ENCODE measurements at places on chromosomes 2 and 18.

DNA sequence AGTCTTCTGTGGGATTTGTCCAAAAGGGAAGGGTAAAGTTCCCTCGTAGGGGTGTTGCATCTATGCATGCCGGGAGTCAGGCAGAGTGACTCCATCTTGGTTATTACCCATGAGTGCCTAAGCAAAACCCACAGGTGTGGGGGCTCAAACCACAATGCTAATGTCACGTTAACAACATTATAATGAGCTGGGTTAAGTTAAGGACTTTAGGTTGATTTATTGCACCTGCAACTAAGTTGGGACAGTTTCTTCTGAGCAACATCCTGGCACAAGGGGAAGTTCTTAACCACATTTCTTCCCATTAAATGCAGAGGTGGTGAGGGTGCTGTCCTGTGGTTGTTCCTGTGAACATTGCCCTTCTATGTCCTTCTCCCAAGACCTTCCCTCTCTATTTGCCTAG, 1596.8 kb upstream of the SLC39A10 start:
- DNase-seq = no peak

GRCh38 chr2:189540551-189540950, 40.0 kb downstream of the SLC40A1 start:
- no peak for DNase-seq

DNA sequence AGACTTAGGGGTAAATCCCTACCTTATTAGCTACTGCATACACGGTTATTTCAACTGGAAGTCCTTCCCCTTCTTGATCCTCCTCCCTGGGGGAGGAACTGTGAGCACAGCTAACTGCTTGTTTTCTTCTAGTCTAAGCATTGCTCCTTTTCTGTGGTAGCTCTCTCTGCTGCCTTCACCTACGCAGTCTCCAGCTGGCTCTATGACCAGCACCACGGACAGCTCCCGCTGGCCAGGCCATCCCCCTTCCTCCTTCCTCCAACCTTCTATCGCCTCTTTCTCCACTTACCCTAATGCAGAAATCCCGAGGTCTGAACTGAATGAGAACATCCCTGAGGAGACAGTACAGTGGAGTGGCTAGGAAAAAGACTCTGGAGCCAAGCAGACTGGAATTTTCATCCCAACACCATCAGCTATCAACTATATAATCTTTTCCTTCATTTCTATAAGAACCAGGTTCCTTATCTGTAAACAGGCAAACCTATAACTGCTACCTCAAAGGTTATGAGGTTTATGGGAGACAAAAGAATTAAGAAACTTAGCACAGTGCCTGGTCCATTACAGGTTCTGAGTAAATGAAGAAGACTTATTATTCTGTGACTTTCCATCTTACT, 4.7 kb upstream of the CFAP65 start:
- no peak for DNase-seq

GRCh38 chr2:68193787-68194372, 36.2 kb downstream of the PNO1 start:
- DNase-seq = no peak

DNA sequence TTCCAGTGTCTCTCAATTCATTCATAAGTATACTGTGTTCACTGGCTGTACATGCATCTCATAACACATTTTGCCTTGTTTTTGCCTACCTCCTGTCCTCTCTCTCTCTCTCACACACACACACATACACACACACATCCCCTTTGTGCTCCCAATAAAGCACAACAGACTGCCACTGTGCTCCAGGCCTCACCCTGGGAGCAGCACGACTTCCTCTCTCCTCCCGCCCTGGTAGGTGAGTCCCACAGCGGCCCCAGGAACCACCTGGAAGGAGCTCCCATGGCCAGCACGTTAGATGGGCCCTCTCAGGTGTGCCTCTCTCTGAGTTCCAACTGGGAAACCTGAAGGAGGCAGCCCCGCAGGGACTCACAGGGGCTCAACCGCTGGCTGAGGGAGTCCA, 65.4 kb downstream of the MARCHF4 start:
- no peak for DNase-seq

- no peak for DNase-seq
Observed at GRCh38 chr2:98156304-98156703, 69.3 kb downstream of the VWA3B start.

Data from NCI-H2171 treated with DMSO at 0.1 percent for 48 hours (cell line).